ENCODE measurements at places on chromosomes 11 and 22.

DNA sequence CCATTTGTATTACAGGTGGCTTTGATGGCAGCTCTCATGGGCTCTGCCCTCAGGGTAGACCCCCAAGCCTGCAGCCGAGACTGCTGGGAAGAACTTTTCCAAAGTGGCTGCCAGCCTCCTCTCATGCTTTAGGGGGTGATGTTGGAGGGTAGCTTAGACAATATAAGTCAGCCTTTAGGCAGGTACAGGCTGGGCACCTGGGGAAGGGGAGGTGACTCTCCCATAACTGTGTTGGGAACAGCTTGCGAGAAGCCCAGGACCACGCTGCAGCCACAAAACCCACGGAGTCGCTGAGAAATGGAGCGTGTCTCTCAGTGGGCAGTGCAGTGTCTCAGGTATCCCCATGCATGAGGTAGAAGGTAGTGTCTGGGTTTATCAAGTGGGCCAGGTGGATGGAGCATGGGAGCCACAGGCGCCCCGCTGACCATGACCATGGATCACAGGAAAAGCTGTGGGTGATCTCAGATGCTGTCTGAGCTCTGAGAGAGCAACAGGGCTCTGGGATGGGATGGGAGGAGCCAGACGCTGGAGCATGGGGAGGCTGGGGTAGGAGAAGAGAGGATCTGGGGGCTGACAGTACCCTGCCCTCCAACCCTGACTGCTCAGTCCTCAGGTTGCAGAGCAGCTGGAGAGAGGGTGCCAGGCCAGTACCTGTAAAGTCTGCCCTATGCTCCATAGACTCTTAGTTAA, 115.2 kb downstream of the FEZ1 start:
- no peak for DNase-seq

DNA sequence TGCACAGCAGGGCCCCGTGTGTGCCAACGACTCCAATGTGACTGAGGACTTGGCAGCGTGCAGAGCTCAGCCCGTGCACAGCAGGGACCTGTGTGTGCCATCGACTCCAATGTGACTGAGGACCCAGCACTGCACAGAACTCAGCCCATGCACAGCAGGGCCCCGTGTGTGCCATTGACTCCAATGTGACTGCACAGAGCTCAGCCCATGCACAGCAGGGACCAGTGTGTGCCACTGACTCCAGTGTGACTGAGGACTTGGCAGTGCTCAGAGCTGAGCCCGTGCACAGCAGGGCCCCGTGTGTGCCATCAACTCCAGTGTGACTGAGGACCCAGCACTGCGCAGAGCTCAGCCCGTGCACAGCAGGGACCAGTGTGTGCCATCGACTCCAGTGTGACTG, 347.8 kb upstream of the B3GAT1 start:
- no peak for DNase-seq

- DNase-seq = no peak
These were observed 34.9 kb upstream of the OR10G7 start for GRCh38 chr11:124075841-124076651.

DNA sequence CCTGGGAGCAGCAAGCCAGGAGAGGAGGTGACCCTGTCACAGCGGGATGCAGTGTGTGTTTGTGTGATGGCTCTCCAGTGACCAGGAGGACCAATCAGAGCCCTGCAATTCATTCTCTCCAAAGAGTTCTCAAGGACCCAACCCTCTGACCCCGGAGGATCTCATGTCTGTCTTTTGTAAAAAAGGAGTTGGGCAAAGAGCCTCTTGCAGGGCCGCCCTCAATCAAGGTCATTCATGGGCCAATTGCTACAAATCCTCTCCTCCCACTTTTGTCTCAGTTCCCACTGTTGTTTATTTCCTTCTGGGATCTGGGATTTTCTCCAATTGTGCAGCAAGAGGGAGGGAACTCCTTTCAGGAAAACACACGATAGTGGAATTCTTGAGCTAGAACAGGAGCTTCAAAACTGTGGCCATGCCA, 4.0 kb downstream of the TECTA start:
- DNase-seq = no peak

DNA sequence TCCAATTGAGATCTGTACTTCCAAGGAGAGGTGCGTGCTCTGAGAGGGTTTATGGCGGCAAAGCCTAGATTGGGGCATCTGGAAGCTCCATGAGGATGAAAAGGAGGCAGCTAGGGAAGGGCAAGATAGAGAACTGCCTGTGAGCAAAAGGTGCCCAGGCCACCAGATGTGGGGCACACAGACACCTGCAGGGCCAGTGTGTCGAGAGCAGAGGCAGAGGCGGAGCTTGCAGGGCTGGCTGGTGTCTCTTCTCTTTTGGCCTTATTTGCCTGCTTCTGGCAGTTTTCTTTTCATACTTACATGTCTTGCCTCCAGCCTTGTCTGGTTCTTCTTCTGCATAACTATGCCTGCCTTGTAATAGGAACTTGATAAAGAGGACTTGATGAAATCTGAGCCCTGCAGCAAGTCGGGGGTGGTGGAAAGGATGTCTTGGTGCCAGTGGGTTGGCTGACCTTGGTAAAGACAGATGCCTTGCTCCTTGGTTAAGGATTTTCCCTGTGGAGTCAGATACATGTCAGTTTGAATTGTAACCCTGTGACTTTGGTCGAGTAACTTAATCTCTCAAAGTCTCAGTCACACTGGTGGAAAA, 680.3 kb downstream of the NTM start:
- no peak for DNase-seq

DNA sequence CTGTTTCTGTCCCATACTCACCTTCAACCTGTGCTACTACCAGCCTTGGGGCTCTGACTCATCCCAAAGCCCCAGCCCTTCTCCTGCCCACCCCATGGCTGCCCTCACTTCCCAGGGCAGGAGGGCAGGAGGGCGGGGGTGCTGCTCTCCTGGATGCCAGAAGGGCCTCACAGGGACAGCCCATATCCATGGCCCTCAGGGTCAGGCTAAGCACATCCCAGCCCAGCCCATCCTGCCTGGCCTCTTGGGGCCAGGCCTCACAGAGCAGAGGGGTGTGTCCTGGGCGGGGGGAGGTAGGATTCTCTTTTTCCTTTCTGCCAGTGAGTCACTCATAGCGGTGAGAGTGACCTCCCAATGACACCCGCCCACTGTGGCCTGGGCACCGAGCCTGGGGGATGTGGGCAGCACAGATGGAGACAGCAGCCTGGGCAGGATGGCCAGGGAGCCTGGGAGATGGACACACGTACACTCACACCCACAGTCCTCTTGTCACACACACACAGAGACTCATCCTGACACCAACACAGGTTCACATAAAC, 2.4 kb downstream of the LTBP3 start:
- no peak for DNase-seq

DNA sequence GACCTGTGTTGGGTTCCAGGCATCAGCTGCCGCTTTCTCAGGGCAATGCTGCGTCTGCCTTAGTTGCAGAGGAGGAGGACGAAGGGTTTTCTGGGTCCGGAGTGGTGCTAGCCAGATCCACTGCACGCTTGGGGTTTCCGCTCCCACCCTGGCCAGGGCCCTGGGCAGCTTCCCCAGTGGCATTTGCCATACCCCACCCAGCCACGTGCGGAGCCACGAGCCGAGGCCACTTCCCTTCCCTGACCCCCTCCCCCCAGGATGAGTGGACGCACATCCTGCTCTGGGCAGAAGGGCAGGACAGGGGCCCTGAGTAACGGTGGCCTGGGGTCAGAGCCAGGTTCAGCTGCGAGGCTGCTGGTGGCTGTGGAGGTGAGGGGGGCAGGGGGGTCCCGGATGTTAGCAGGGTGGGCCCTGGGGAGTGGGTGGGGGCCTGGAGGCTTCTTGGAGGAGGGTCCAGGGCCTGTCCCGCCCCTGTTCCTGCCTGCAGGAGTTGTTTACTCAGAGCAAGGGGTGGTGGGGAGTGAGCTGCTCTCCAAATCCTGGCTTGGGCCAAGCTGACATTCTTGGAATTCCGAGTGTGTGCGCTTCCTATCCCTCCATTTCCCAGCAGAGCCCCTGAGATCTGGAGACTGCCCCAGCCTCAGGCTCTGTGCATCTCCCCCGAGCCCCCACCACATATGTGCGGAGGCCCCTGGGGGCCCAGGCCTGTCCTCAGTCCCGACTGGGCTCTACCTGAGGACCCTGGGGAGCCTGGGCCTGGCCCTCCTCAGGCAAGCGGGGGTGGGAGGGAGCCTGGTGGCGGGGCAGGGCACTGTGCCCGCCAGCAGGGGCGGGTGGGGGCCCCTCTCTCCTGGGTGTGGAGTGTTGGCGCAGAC, 1.4 kb downstream of the TSPAN4 start:
- no peak for DNase-seq

- DNase-seq = no peak
These were observed 9.7 kb downstream of the SPTBN2 start for GRCh38 chr11:66719111-66719872.

DNA sequence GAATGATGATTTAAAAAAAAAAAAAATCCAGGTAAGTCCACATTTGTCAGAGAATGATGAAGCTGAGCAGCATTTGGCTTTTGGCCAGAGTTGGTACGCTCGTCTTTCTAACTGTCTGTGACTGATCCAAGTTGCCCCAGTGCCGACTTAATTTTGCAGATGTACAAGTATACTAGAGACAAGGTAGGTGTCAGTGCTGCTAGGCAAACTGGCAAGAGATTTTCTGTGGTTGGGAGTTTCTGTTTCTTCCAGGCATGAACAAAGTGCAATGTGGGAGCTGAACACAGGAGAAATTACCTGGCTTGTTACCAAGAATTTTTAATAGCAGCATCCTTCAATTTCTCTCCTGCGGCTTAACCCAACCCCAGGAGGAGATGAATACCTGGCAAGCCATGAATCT, 307.7 kb downstream of the BUD13 start:
- DNase-seq = no peak

Data from NCI-H1092 (cell line).